ENCODE measurements at places on chromosomes 16 and 17.

GRCh38 chr16:12426122-12426521 lies 377.6 kb downstream of the CPPED1 start:
- DNase-seq: no peak

DNA sequence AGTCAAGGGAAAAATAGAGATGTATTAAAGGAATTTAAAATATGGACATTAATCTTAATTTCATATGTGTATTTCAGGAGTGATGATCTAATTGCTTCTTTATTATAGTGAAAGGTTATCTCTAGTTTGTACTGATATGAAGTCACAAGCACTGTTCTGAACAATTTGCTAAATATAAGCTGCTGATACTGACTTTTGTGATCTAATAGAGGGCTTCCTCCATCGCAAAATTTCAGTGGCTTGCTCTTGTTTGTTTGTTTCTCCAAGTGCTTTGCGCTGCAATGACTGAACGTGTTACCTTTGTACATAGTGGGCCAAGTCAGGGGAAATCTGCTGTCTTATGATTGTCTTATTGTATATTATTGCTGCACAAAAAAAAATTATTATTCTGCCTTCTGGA lies 307.0 kb downstream of the KCNJ2 start:
- no peak for DNase-seq

DNA sequence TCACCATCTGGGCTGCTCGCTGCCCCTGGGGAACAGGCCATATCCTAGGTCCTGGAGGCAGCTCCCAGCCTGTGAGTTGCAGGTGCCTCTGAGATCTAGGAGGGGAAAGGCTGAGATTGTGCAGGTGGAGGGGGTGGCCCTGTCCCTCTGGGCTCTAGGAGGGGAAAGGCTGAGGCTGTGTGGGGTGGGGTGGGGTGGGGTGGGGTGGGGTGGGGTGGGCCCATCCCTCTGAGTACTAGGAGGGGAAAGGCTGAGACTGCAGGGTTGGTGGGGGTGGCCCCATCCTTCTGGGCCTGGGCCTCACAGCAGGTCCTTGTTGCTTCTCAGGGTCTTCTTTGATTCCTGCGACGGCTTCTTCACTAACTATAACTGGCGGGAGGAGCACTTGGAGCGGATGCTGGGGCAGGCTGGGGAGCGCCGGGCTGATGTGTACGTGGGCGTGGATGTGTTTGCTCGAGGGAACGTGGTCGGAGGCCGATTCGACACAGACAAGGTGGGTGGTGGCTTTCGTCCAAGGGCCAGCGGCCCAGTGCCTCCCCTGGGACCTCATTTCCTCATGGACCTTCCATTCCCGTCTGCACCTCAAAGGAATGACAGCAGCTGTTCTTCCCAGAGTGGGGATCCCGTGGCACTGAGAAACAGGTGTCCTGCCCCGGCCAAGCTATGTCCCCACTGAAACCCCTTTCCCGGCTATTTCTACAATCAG lies 7.1 kb downstream of the ENGASE start:
- no peak for DNase-seq

GRCh38 chr16:88924834-88925539 lies 52.0 kb downstream of the CBFA2T3 start:
- no peak for DNase-seq

DNA sequence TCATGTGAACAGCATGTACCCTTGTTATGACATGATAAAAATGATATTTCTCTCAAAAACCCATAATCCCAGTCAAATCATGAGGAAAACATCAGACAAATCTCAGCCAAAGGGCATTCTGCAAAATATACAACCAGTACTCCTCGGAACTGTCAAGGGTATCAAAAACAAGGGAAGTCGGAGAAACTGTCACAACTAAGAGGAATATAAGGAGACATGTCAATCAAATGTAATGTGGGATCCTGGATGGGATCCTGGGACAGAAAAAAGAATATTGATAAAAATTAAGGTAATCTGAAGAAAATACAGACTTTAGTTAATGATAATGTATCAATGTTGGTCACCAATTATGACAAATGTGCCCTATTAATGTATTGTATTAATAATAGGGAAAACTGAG lies 15.6 kb upstream of the CDYL2 start:
- DNase-seq: no peak

- peak; percentile 79 for DNase-seq
Measured at GRCh38 chr16:82011199-82011641, at the start of gene SDR42E1. TSS of gene SDR42E1 (minus strand) at chr16:82011470. CDS start at chr16:82000858, 10,612 bp downstream.
